ENCODE measurements at places on chromosomes 12 and 14.
A peak's percentile ranks its signal among the peaks of the same experiment; 100 is the strongest.

- no peak for DNase-seq
Measured at GRCh38 chr14:86050072-86050683, 520.2 kb downstream of the FLRT2 start.

- DNase-seq = no peak
Measured at GRCh38 chr12:3535431-3535841, 44.4 kb downstream of the PRMT8 start.

- DNase-seq = no peak
Measured at GRCh38 chr14:72538387-72538786, 355.5 kb downstream of the DPF3 start.

- DNase-seq = no peak
Measured at GRCh38 chr12:94421868-94422740, 37.6 kb downstream of the CEP83 start.

- DNase-seq = no peak
Measured at GRCh38 chr12:52903855-52904508, 894 bp downstream of the KRT8 start.

GRCh38 chr14:96637521-96637920, 135.3 kb downstream of the PAPOLA start:
- DNase-seq = no peak

DNA sequence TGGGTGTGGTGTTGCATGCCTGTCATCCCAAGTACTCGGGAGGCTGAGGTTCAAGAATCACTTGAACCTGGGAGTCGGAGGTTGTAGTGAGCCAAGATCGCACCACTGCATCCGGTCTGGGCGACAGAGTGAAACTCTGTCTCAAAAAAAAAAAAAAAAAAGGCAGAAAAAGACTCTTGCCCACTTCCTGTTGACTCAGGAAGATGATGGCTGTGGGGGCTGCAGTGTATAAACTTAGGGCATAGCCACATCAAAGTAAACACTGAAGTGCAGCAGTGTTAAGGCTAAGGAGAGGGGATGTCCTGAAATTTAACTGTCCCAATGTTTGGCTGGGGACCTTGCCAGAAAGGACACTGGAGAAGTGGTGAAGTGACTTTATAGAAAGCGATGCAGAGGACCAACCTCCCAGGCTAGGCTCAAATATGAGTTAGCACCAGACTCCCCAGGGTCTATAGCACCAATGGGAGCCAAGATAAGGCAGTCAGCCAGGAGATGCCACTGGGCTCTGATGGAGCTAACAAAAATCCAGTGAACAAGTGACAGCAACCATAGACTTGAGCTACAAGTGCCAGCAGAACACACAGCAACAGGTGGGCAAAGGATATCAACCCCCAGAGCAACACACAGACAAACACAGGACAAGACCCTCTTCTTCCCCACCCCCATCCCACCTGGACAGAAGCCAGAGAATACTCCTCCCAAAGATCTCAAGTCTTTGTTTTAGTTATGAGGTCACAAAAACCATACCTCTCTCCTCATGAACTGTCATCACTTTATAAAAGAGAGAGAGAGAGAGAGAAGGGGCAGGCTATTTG, 28.0 kb downstream of the NELL2 start:
- DNase-seq = peak; percentile 16

GRCh38 chr14:37363661-37364060, 165.9 kb downstream of the MIPOL1 start:
- DNase-seq = no peak

DNA sequence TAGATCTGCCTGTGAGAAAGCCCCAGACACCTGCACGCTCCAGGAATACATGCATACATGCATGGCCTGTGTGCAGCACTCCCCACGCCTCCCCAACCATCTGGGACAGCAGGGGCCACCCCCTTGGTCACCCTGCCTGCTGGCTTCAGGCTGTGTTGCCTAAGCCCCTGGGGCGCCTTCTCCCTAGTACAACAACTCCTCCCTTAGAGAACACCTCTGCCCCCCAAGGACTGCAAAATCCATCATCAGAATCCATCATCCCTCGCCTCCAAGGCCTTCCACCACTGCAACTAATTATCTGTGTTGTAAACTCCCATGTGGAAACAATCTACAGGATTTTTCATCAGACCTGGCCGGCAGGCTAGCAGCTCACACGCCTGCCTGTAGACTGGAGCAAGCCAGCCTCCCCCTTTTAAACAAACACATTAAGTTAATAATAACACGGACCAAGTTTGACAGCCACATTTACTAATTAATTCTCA, 36.8 kb downstream of the ZFP36L1 start:
- DNase-seq = no peak

- DNase-seq = no peak
Measured at GRCh38 chr12:2959505-2960389, 550 bp downstream of the TEAD4 start.

DNA sequence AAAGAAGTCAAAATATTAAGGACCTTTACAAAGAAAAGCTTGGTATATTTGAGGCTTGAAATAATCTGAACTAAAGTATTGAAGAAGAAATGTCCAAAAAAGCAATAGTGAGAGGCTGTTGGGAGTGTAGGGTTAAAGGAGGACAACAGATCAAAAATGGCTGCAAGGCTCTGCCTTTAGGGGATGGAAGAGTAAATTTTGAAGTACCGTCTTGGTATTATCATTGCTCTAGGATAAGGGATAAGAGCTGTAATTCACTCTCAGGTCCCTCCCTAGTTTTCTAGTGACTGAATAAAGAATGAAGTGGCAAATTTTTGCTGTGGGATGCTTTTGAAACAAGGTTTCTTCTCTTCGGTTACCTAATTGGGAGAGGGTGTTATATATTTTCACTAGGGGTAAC, 38.7 kb downstream of the LEMD3 start:
- DNase-seq = no peak

GRCh38 chr12:116919247-116919661, 8.5 kb downstream of the FBXW8 start:
- no peak for DNase-seq

DNA sequence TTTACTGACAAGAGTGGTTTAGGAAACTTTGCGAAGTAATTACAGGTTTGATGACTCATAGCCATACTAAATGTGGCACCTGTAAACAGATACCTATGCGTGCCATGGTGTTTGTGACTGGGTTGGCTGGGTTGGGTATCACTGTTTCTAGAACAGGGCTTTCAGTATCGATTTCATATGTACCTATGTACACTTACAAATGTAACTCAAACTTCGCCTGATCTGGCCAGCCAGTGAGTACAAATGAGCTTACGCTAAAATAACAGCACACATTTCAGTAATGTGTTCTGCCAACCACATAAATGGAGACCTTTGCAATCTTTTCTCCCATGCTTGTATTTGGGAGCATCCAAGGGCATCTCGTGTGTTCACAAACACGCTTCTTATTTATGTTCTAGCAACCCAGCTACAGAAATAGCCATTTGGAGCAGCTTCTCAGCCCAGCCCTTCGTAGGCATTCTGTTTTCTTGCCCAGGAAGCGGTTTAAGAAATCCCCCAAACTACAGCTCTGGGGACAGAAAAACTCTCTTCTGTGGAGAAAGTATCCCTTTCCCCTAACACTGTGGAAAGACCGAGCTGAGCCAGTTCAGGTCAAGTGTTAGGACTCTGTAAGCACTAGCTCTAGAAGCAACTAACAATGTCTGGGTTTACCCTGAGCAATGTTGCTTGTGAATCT, 42.3 kb upstream of the MDM1 start:
- peak; percentile 15 for DNase-seq

Data from stimulated activated CD8-positive, alpha-beta memory T cell treated with anti-CD3 and anti-CD28 coated beads, Interleukin-2, amount 100 ng/mL, for 1 hour (primary cell).